ENCODE measurements at places on chromosomes 6 and 20.

DNA sequence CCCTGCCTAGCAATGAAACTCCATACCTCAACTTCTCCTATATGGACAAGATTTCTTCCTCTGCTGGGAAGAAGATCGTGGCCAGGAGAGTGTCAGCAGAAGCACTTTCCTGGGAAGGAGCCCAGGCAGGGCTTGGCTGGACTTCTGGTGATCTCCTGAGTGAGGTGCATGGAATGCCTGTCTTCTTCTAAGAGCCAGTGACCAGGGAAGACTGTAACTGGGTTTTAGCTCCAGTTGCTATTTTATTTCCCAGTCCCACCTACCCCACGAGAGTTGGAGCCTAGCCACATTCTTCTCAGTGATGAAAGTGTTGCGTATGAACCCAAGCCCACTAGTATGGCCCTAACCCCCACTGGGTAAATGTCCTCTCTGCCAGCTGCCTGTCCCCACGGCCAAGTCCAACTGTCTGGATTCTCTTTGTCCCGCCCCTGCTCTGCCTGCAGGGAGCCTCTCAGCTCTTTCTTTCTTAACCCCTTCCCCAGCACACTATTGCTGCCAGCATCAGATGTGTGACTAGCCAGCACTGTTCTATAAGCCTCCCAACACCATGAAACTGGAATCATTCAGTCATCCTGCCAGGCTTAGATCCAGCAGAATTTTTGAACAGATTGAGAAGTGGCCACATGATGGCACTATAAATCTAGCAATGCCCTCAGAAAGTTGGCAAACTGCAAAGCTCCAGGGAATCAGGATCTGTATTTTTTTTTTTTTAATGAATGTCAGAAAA, 69.8 kb upstream of the FAM184A start:
- DNase-seq = peak; percentile 57

GRCh38 chr6:45116714-45117410, 211.3 kb upstream of the RUNX2 start:
- DNase-seq = no peak

DNA sequence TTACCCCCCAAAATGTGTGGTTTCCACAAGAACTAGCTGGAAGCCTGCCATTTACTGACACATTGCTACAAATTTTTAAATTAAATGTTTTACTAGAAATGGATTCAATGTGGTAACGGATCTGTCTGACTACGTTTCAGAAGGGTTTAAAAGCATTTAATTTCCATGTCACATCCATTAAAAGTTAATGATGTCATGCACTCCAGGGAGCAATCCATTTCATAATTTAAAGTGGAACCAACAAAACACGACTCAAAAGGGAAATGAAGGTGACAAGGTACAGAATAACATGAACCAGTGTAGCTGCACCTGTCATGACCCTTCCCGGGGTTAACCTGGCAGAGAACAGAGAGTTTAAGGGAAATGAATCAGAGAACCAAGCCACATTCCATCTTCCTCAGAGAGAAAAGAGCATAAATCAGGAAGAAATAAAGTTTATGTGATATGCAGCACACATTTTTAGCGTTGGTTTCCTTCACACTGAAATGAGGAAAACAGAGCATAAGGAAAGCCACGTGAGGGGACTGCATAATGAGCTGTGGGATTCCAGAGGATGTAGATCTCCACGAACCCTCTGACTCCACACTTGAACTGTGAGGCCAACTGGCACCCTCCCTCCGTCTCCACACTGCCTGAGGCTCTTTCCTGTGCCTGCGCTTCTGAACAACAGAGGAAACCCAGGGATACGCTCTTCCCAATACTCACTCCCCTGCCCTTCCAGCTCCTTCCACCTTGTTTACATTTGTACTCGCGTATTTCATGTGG, 170.3 kb upstream of the AHI1 start:
- peak; percentile 55 for DNase-seq

- no peak for DNase-seq
Observed at GRCh38 chr6:138948546-138949179, 39.4 kb downstream of the REPS1 start.

DNA sequence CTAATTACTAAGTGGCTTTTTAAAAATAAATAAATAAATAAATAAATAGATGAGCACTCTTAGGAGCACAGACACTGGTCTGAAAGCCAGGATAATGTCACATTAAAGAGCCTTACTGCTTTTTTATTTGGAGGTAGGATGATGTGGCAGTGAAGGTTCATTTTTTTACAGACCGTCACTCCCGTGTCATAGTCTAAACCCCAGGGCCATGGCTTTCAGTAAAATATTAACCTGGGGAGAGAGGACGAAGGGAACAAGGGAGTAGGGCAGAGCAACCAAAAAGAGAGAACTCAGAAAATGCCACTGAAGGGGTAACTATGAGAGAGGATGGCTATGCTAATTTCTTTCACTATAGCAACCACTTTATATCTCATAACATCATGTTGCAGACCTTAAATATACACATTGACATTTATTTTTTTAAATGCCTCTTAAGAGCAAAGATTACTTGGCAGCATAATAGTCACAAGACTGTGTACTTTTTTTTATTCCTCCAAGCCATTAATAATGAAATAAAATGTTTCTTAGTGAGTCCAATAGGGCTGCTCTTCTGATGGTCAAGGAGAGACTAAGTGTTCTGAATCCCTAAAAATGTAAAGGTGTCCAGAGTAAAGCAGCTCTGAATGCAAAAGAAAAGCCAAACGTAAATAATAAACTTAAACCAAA, 100.9 kb upstream of the SIM1 start:
- no peak for DNase-seq

DNA sequence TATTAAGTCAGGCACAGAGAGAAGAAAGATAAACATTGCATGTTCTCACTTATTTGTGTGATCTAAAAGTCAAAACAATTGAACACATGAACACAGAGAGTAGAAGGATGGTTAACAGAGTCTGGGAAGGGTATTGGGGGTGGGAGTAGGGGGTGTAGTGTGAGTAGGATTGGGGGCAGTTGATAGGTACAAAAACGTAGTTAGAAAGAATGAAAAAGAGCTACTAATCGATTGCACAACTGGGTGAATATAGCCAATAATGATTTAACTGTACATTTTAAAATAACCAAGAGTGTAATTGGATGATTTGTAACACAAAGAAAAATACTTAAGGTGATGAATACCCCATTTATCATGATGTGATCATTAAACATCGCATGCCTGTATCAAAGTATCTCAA, 333.3 kb downstream of the HAO1 start:
- no peak for DNase-seq

DNA sequence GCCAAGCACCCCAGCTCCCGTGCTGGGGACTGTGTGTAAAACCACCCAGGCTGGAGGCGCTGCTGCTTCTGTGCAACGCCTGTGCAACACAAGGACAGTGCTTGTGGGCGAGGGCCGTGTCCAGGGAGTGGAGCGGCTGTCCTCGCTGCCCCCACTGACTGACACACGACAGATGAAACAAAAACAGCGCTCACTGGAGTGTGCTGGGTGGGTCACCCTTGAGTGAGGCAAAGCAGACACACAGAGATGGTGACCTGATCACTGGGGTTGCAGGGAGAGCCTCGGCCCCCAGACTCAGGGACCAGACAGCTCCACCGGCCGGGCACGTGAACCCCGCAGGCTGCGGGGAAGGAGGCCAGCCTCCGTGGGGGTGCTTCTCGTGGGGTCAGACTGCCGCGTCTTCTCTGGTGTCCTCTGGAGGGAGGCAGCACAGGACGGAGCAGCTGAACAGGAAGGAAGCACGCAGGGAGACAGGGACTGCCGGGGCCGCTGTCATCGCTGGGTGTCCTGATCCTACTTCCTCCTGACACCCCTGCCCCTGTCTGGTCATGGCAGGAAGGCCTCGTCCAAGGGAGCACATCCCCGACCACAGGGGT, 75.9 kb upstream of the CST7 start:
- no peak for DNase-seq

- no peak for DNase-seq
Observed at GRCh38 chr20:62508641-62509051, 32.9 kb upstream of the GATA5 start.

DNA sequence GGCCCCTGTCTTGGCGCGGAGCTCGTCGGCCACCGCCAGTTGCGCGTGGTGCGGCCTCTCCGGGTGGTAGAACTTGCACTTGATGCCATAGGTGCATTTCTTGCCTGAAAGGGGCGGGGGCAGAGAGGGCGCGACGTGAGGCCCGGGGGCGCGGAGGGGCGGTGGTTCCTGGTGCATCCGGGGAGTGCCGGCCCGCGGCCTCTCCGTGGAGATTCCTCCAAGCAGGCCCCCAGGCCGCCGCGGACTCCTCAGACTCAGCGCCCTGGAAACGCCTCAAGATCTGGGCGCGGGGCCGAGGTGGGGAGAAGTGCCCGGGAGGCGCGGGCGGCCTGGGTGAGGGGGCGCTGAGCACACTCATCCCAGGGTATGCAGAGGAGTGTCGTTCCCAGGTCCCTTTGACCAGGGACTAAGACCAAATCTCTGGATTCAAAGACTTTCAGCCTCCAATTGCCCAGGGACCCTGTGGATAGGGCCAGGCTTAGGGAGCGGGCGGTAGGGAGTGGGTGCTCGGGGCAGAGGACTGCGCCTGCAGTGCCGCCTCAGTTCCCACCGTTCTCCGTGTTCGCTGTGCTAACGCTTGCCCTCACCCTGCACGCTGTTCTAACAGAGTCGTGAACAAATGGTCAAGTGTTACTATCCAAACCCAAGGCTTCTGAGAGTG, 33.3 kb downstream of the ZC3H12D start:
- no peak for DNase-seq

DNA sequence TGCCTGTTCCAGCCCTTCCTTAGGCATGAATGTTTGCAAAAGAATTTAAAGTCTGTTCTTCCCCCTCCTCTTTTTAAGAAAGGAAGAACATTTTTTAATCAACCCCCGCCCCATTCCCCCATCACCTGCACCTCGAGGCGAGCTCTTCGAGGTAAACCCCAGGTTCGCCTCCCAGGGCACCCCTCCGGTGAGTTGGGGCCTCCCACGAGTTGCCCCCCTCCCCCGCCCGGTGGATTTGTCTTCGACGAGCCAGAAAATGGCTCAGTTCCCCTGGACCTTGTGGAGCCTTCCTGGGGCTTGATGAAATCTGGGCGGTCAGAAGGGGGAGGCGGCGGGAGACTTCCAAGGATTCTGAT, 256 bp upstream of the OVOL2 start:
- DNase-seq = no peak

DNA sequence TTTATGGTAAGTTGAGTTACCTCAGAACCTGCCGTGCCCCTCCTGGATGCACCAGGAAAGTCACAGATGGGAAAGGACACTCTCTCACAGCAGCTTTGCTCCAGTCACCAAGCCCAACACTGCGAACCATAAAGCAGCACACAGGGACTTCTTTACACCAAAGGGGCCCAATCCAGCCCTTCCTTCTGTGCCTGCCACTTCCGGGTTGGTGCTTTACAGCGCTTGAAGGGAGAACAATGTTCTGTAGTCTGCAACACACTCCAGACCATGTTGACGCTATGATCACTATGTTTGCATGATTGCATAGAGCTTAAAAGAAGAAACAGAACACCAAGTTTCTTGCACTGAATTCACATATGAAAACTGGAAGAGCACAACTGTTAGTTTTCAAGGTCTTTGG, 57.1 kb downstream of the SERAC1 start:
- no peak for DNase-seq

GRCh38 chr6:38495922-38496635, 143.7 kb downstream of the BTBD9 start:
- DNase-seq = no peak

- DNase-seq = no peak
Observed at GRCh38 chr6:54835176-54835575, 11.4 kb upstream of the FAM83B start.

DNA sequence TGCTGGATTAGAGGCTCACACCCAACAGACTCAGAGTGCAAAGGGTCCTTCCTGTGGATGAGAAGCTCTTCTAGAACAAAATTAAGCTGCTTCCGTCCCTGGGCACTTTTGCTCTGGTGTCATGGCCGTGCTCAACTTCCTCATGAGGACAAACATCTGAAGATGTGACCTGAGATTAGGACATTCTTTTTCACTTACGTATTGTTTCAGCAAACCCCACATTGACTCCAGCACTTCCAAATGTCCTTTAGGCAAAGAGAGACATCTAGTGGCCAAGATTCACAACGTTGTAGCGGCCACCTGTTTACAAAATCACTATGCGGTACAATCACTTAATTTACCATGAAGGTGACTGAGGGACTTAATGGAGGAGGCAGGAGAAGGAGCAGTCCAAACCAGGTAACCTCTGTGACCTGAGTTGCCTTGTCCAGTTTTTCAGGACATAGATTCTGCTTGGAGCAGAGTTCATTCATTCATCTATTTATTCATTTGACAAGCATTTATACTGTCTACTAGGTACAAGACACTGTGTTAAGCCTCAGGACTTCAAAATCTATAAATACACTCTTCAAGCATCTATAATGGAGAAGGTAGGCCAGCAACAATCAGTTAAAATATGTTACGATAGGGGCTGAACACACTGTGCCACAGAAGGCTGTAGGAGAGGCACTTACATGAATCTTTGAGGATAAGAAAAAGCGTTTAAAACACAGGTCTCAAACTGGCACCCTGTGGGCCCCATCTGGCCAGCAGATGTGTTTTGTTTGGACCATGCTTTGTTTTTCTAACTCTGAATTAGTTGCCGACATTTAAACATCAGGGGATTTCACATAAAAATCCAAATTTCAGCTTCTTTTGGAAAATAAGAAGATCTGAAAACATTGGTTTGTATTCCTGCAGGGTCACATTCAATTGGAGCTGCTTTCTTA, 5.6 kb upstream of the ADGRF1 start:
- peak; percentile 92 for DNase-seq

Data from ELF-1 (cell line).